ENCODE measurements at places on chromosomes 12 and 14. TPM values are rescaled to one million over a fixed set of nuclear protein-coding genes. Genes with fewer than 3 reads are reported as not detected.
A peak's percentile ranks its signal among the peaks of the same experiment; 100 is the strongest.

- no peak for DNase-seq
Measured at GRCh38 chr12:98745578-98746391, 100.7 kb downstream of the APAF1 start.

Gene OR6C2
- not detected for total RNA-seq

GRCh38 chr12:93825931-93826555 lies 148.9 kb downstream of the CRADD start:
- peak; percentile 79 for DNase-seq

- no peak for DNase-seq
Measured at GRCh38 chr12:29992366-29992765, 208.6 kb upstream of the TMTC1 start.

DNA sequence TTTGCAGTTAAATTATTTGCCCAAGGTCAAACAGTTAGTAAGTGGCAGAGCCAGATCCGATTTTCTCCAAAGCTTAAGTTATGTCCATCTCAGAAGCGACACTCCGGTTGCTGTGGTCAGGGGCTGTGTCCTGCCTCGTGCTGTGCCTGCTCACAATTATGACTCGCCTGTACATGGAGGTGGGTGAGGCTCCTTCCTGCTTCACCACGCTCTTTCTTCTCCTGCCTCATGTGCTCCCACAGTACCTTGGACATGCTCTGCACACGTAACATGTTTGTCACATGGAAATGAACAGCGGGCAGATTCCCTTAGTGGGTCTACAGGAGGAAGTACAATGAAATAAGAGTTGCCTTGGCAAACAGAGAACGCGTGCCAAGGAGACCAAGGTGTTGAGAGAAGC lies 62.2 kb upstream of the CCND2 start:
- DNase-seq: no peak

DNA sequence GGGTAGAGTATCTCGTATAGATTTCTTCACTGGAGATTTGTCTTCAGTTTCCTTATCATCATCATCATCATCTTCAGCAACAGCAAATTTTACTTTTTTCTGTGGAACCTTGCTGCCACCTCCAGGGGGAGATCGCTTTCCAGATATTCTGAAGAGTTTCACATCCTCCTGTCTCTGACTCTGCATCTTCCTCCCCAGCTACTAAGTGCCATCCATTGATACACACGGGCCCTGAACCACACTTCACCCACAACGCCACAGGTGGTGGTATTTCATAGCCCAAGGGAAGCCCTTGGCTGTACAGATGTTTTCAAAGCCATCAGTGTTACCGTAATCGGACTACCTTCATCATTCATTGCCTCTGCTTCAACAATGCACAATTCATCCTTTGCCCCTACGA lies 82.2 kb downstream of the PPP2R5C start:
- DNase-seq: peak; percentile 34

Gene CPM
- 73.6 TPM for total RNA-seq

- no peak for DNase-seq
Measured at GRCh38 chr12:122141911-122142725, 31.9 kb downstream of the IL31 start.

Gene FAM186B
- total RNA-seq: not detected

Gene BCL2L2
- total RNA-seq: 47.5 TPM

DNA sequence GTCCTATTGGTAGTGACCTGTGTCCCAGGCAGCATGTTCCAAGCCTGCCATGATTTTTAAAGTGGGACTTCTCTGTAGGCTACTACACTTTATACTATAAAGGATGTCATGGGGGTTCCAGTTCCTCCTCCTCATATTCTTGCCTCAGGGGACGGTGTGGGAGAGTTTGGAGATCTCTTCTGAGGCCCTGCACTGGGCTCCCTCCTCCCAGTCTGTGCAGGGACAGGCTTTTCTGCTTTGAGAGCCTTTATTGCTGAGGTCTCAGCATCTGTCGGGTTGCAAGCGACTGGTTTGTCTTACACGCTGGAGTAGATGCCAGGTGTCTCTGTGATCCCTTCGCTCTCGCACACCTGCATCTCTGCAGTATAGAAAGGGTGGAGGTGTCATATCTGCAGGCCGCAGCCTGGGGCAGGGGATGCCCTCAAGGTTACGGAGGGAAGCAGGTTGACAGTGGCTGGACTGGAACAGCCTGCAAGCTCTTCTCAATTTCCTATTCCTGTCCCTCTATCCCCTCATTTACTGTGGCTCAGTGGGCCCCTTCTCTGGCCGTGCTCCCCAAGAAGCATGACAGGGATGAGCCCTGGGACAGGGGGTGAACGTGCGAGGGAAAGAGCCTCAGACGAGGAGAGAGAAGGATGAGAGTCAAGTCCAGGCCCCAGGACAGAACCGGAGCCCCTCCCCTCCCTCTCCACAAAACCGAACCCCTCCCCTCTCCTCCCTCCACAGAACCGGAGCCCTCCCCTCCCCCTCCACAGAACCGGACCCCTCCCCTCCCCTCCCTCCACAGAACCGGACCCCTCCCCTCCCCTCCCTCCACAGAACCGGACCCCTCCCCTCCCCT lies 51.3 kb downstream of the SLC6A12 start:
- DNase-seq: no peak

Gene CLMN
- 12.8 TPM for total RNA-seq

Gene C3AR1
- 8.8 TPM for total RNA-seq

- DNase-seq: no peak
Measured at GRCh38 chr12:129481921-129482320, 421.9 kb downstream of the TMEM132D start.

DNA sequence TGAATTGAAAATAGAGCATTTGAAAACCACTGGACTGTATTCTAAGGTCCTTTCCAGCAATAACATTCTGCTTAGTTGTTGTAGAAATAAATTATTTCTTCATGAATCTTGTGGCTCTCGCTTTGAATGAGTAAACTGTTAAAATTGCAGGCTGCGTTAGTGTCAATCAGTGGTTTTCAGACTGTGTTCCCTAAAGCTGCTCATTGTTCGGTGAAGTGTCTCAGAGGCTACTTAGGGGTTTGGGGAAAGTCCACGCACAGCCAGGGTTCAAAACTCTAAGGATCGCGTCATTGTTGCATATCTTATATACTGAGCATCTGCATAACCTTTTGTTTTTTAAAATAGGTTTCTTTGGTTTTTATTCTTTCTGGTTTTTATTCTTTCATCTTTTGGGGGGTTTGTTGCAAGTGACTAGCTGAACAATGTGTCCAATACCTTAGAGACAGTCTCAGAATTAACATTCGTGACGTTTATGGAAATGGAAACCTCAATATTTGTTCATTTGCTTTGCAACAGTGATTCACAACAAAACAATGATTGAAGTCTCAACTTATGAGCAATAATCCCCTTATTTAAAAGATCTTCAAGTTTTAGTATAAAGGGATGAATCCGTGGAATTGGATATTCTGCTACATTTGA lies 108.1 kb downstream of the TTLL5 start:
- DNase-seq: no peak

Gene PCNX4
- 78.8 TPM for total RNA-seq

DNA sequence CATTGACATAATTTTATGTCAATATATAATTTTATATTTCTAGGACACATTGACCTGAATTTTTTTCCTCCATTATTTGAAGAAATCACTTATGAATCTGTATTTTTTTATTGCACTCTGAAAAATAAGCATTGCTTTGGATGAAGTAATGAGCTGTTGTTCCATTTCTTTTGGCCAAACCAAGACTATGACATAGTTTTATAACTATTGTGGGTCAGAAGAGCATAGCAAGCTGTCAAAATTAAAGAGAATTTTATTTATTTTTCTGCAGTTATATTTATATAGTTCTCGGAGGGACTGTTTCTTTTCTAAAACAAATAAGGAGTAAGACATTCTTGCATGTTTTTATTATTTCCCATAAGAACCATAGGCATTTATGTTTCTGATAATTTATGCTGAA lies 8.5 kb downstream of the C12orf75 start:
- no peak for DNase-seq

Gene SSTR1
- 1.2 TPM for total RNA-seq

GRCh38 chr12:61998791-61999190 lies 261.4 kb upstream of the USP15 start:
- DNase-seq: no peak

DNA sequence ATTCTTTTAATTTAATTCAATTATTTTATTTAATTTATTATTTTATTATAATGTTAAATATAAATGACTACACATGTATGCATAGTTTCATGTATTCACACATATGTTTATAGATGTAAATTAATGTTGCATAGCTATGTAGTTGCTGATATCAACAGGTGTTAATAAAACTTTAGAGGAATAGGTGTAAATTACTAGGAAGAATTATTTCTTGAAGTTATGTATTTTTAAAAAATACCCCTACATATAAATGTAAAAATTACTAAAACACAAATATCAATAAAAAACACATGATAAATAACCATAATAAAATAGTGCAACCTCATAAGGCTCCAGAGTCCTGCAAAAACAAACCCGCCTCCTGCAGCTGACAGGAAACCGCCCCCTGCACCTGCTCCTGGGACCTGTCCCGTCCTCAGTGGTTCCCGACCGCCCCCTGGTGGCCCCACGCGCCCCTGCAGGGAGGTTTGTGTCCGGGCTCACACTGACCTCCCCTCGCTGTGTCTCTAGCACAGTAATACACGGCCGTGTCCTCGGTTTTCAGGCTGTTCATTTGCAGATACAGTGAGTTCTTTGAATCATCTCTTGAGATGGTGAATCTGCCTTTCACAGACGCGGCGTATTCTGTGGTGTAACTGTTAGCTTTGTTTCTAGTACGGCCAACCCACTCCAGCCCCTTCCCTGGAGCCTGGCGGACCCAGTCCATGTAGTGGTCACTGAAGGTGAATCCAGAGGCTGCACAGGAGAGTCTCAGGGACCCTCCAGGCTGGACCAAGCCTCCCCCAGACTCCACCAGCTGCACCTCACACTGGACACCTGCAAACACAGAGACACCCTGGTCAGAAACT lies 1264.0 kb downstream of the TMEM121 start:
- DNase-seq: peak; percentile 85

Gene MSRB3
- 98.8 TPM for total RNA-seq

Gene CAMKK2
- total RNA-seq: 36.1 TPM

Gene LALBA
- not detected for total RNA-seq

Gene LRRIQ1
- total RNA-seq: not detected

Gene ACTR10
- 7.5 TPM for total RNA-seq

DNA sequence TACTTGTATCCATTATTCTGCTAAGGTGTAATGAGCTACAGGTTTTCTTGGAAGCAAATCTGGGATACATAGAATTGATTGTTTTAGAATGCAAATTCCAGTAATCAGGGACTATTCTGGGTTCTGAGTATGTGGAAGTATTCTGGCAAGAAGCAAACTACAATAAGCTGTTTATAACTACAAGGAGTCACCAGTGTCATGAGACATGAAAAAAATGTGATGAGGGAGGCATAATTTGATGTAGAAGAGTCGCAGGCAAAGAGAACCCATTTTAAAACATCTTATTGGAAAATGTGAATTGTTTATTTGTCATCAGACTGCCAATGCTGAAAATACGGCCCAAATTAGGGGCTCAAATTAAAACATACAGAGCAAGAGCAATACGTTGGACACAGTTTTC lies 321.8 kb upstream of the E2F7 start:
- DNase-seq: no peak

DNA sequence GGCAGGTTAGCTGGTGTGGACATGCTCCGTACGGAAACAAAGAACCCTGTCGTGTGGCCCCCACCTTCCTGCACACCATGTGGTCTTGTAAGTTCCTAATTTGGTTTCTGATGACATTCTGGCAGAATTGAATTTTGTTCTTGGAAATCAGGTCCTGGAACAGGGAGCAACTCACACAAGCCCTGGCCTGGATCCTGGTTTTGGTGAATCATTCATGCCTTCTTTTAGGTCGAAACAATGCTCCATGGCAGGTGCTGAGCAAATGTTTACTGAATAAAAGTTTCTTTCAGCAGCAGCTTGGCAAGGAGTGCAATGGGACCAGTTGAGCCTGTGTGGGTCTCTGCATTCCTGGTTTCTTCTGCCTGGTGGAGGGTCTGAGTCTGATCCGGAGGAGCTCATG lies 978.4 kb downstream of the BCL11B start:
- peak; percentile 2 for DNase-seq

DNA sequence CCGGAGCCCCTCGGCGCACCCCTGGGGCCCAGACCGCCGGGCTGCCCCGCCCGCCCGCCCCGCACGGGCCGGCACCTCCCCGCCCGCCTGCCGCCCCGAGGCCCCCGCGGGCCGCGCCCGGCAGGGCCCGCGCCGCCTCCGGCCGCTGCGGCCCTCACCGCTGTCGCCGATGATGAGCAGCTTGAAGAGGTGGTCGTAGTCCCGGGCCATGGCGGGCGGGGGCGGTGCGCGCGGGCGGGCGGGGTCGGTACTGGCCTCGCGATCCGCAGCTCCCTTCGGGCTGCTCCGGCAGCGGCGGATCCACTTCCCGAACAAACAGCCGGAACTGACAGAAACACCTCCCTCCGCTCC lies at the start of gene RAB35:
TSS of gene RAB35 (minus strand) at position 313 of the 351 bp plus-strand sequence. CDS start at position 210, 103 bp downstream.
- no peak for DNase-seq

DNA sequence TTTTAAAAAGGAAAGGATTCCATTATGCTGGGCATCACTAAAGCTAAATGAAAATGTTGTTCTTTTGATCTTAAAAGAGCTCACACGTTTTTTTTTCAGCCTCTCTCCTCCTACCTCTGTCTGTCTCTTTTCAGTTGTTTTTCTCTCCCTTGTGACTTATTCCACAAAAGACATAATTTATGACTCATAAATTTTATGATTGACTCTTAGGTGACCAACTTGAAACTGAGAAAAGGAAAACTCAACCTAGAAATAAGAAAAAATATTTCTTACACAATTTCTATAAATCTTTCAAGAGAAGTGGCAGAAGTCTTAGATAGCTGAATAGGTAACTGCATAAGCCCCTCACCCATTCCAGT lies 227.7 kb upstream of the DDHD1 start:
- DNase-seq: no peak

Gene BDKRB2
- 14.2 TPM for total RNA-seq

- peak; percentile 54 for DNase-seq
Measured at GRCh38 chr14:56219666-56220413, 101.6 kb downstream of the PELI2 start.

DNA sequence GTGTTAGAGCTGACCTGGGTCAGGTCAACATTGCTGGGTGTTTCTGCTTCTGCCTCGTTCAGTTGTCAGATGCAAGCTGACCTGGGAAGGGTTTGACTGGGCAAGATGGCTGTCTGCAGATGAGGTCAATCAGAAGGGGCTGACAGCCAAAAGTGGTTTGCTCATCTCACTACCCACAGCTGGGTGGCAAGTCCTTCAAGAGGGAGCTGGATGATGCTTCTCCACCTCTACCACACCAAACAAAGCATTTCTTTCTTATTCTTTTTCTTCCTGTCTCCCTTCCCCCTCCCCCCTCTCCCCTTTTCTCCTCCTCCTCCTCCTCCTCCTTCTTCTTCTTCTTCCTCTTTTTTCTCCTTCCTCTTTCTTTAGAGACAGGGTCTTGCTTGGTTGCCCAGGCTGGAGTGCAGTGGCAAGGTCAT lies 268.2 kb upstream of the PLEKHG7 start:
- DNase-seq: no peak

- no peak for DNase-seq
Measured at GRCh38 chr14:58265401-58265800, 20.8 kb downstream of the PSMA3 start.

Gene CHD8
- total RNA-seq: 28.0 TPM

Gene FAM181A
- not detected for total RNA-seq

- no peak for DNase-seq
Measured at GRCh38 chr14:76706811-76707210, 54.5 kb upstream of the VASH1 start.
